ENCODE measurements at places on chromosomes 1 and 21. TPM values are rescaled to one million over a fixed set of nuclear protein-coding genes. Genes with fewer than 3 reads are reported as not detected.

Gene NAXE
- 26.1 TPM for total RNA-seq

GRCh38 chr1:153796786-153797659, 21.8 kb downstream of the SLC27A3 start:
- no peak for DNase-seq

Gene KIRREL1
- total RNA-seq = 36.0 TPM

DNA sequence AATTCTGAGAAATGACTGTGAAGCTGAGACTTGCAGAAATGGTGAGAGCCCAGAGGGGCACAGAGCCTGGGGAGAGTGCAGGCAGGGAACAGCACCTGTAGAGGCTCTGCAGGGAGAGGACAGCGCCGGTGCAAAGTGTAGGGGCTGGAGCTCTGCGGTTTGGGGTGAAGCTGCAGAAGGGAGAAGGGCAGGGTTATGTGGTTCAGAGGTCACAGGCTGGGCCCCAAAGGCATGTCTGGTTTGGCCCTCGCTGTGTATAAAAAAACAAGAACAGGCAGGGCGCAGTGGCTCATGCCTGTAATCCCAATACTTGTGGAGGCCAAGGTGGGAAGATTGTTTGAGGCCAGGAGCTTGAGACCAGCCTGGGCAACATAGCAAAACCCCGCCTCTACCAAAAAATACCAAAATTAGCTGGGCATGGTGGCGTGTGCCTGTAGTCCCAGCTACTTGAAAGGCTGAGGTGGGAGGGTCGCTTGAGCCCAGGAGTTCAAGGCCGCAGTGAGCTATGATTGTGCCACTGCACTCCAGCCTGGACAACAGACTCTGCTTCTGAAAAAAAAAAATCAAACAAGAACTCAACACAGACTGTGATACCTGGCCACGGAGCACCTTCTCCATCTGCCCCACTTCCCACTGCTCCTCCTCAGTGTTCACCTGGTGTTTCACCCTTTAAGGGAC, 29.1 kb downstream of the SERINC2 start:
- no peak for DNase-seq

DNA sequence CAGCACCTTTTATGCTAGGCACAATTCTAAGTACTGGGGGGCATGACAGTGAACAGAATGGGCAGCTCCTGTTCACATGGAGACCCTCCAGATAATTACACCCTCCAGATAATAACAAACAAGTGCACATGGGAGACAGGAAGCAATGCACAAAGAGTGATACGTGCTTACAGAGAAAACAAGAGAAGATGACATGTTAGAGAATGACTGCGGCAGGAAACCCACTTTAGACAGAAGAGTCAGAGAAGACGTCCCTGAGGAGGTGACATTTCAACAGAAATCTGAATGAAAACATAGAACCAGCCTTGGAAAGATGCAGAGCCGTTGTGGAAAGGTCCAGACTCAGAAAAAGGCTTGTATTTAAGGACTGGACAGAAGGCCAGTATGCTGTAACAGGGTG, 54.7 kb upstream of the ARTN start:
- DNase-seq = no peak

Gene S100B
- 22.7 TPM for total RNA-seq

DNA sequence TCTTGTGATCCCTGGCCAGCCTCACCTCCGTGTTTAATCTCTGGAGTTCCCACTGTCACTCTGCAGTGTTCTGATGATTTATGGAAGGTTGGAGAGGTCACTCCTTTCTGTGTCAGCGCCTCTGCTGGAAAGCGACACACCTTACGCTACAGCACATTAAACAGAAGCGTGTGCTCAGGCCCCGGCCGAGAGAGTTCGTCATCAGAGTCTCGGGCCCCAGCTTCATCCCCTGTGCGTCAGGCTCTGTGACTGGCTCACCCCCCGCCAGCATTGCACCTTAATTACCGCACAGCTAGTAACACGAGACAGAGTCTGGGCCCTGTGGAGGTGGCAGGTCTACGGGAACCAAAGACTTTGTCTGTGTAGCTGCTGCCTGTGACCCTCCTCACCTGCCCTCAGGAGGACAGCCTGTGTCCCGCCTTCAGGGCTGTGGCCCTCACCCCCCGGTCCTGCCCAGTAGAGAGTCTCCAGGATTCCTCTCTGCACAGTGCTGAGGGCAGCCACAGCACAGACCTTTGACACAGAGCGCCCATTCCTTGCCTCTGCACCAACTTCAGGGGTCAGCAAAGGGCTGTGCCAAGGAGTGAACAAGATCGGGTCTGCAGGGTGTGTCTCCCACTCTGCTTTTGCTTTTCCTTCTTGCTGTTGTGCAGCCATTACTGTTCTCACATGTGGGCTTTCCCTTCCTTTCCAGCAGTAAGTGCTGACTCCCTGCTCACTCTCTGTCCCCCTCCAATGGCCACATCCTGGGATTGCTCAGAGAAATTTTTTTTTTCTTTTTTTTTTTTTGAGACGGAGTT, 157.6 kb downstream of the PGBD5 start:
- peak; percentile 62 for DNase-seq

Gene FAM110D
- 0.30 TPM for total RNA-seq

- DNase-seq = peak; percentile 47
These were observed 1.7 kb upstream of the KIF26B start for GRCh38 chr1:245153081-245153551.

DNA sequence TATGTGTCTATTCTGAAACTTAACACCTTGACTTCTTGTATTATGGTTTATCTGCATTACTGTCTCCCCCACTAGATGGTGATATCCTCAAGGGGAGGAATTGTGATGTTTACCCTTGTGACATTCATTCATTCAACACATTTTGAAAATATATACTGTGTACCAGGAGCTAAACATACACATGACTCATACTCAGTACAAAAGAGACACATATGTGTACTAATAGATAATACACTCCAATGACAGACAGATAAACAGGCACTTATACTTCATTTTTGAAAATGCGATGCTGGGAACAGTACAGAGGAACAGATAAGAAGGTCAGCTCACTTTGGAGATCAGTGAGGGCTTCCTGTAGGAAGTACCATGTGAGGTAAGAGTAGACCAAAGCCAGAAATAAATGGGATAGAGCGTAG, 8.9 kb upstream of the RAB3GAP2 start:
- peak; percentile 33 for DNase-seq

GRCh38 chr1:165287329-165287728, 69.2 kb downstream of the LMX1A start:
- no peak for DNase-seq

- no peak for DNase-seq
These were observed 186.4 kb downstream of the AKT3 start for GRCh38 chr1:243663651-243664050.

DNA sequence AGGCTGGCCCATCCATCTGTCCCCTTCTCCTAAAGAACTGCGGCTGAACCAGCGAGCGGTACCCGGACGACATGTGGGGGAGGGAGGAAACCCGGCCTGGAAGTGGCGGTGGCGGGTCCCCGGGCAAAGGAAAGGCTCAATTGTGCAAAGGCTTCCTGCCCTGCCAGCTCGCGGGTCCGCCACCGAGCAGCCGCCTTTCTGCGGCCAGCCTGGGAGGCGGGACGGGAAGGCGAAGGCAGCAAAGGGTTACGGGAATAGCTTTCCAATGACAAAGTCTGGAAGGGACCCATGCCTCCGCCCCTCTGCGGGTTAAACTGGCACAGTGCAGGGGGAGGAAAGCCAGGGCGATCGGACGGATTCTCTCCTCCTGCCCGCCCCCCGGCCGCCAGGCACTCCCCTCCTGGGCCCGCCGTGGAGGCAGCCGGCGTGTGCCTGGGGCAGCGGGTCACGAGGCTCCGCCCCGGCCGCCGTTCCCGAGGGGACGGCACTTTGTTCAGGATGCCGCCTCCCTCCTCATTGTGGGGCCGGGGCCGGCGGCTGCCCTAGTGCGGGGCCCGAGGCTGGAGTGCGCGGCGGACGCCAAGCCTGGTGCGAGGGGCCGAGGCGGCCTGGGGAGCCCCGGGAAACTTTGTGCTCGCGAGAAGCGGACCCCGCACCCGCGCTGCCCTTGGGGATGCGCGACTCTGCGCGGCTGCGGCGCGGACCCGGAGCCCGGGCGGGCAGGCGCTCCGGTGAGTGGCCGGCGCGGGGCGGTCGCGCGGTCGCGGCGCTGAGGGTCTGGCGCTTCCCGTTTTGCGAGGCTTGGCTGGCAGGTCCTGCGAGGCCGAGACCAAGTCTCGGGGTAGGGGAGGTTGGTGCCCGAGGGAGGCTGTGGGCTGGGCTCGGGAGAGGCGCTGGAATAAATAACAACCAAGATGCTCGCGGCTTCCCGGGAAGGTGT, at the start of gene NAV1:
NAV1 (plus strand) TSS at position 516 of the 940 bp plus-strand sequence. CDS start 83,758 bp downstream, outside the sequence.
- peak; percentile 74 for DNase-seq

- no peak for DNase-seq
These were observed 319.2 kb upstream of the RUNX1 start for GRCh38 chr21:35368326-35368725.

DNA sequence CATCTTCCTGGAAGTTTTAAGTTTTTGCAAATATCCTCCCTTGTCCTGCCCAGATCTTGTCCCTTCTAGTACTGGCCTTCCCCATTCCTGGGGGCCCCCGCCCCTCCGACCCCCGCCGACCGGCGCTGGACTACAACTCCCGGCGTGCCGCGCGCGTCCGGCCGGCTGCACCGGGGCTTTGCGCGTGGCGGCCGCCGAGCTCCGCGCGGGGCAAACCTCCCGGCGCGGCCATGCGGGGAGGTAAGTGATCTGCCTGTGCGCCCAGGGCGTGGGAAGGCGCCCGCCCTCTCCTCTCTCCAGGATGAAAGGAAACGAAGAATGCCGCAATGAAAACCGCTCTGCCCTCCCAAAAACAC, 3.2 kb upstream of the SAMD13 start:
- peak; percentile 21 for DNase-seq

- DNase-seq = no peak
These were observed 77.3 kb downstream of the EDEM3 start for GRCh38 chr1:184677344-184677743.

DNA sequence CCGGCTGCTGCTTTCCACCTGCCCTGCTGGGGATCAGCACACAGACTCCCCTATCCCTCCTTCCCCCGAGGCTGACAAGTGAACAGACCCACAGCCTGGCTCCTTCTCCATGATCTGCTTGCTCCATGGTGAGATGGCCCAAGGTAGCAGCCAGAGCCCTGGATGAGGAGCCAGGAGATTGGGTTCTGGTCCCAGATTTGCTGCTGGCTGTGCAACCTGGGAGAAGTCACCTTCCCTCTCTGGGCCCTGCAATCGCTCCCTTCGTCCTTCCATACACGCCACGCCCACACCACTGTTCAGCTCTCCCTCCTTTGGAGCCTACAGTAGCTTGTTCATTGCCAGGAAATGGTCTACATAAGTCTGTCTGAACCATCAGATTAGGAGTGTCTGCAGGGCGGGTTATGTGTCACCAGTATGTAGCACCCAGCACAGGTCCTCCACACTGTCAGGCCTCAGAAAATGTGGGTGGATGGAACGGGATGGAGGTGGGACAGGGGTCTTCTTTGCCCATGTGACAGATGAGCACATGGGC, 9.2 kb upstream of the EPHA8 start:
- no peak for DNase-seq

Gene FAM3B
- 0.20 TPM for total RNA-seq

Gene C1QA
- 37.7 TPM for total RNA-seq

DNA sequence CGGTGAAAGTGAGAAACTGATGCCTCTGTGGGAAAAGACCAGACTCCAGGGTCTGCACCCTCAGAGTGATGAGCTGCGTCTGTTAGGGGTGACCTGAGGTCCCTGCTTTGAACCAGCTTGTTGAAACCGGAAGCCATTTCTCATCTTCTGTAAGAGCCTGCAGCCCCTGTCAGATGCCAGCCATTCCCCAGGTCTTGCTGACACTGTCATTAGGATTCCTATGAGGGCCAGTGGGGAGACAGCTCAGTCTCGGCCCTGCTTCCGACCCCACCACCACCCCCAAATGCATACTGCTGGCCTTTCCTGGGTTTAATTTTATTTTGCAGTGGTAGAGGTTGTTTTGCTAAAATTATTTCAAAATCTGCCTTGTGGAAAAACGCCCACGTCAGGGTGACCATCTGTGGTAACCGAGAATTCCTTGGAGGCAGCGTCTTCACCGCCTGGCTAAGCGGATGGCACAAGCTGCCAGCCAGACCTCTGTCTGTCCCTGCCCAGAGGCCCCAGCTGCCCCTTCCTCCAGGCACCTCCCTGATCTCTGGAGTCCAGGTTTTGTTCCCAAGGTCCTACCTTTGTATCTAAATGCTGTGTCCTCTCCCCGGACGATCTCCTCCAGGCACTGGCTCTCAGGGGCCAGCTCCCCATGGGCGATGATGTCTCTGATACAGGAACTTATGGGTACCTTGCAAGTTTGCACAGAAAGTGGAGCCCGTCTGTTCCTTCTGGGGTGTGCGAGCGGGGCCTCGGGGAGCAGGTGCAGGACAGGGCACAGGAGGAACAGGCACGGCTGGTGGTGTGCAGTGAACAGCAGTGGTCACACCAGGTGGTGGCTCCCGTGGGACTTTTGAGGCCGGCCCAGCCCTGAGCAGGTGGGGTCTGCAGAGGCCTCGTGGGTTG, 49.9 kb downstream of the PRKCZ start:
- DNase-seq = no peak

Gene SPRR5
- total RNA-seq = 1.8 TPM

DNA sequence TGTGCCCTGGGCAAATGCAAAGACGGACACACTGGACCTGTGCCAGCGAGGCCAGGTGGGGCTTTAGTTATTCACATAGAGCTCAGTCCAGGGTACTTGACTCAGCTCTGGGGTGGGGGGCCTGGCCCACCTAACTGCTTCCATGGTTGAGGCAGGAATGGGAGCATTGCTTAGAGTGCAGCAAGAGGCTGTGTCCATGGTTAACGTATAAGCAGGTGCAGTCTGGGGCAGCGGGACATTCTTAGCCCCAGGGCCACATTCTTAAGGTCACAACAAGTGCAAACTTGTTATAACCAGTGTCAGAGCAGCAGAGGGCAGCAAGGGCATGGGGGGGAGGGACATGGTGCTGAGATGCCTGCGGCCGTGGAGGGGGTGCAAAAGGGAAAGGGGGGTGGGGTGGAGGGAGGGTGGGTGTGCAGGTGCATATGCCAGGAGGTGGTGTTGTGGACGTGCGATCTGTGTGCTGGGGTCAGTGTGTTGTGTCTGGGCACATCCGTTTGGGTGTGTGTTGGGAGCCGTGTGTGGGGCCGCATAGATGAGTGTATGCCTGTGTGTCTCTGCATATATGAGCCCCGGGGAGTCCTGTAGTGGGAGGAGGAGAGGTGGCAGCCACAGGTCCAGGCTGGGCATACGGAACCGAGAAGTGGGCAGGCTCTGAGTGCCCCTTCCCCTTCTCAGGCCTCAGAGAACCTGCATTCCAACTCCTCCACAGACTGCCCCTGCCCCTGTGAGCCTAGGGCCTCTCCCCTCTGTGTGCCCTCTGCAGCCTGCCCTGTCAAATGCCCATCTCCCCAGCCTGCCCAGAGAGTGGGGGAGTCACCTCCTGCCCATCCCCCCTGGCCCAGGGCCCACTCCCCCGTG, 8.4 kb downstream of the KCNJ10 start:
- no peak for DNase-seq

Measured in skin of body (tissue), 3 donors.